ENCODE measurements at places on chromosomes 1 and 21. TPM values are rescaled to one million over a fixed set of nuclear protein-coding genes. Genes with fewer than 3 reads are reported as not detected.

GRCh38 chr1:20885121-20885520 lies 98.0 kb upstream of the HP1BP3 start:
- no peak for DNase-seq
- H3K36me3 ChIP-seq: no peaks in the 10 kb centered on the region
- H3K4me3 ChIP-seq: no peak overlapping the region
- H3K27me3 ChIP-seq: no peaks in the 10 kb centered on the region
- no peak overlapping the region for H3K27ac ChIP-seq
- H3K4me1 ChIP-seq: no peaks in the 10 kb centered on the region

- peaks cover 24% of the 10 kb centered on the region for H3K27me3 ChIP-seq
- H3K36me3 ChIP-seq: no peaks in the 10 kb centered on the region
- no peak overlapping the region for H3K4me3 ChIP-seq
These were observed 253 bp downstream of the RAP1GAP start for GRCh38 chr1:21668951-21669257.

DNA sequence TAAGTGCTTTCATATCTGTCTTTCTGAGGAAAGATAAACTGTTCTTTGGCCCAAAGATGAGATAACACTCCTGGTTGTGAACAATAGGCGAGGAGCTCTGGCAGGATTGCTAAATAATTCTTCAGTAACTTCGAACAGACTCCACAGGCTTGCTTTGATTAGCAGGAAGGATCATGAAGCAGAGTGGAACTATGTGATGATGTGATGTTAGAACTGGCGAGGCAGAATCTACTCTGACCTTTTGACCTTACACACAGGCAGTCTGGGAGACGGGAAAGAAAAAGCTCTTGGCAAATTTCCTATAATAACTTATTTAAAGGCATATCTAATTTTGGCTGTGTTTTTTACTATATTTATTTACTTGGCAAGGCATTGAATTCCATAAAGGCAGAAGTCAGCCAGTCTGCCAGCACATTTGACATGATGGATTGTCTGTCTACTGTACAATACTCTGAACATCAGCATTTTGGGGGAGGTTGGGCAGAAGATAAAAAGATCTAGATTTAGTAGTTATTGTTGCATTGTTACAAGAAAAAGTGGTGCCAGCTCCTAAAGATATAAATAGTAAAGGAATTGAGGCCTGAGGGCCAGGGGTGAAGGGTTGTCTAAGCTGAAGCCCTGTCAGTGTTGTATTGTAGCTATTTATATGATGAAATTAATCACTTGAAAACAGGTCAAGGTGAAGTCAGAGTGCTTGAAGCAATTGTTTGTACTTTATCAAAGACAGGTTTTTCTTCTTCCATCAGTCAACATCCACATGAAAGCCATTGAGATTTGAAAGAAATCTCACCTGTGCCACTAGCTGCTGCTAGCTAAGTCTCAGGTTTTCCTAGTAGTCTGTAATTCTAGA lies 708.8 kb downstream of the LTN1 start:
- peak overlapping the region; percentile 44 for H3K27ac ChIP-seq
- H3K27me3 ChIP-seq: no peaks in the 10 kb centered on the region
- no peak for DNase-seq

DNA sequence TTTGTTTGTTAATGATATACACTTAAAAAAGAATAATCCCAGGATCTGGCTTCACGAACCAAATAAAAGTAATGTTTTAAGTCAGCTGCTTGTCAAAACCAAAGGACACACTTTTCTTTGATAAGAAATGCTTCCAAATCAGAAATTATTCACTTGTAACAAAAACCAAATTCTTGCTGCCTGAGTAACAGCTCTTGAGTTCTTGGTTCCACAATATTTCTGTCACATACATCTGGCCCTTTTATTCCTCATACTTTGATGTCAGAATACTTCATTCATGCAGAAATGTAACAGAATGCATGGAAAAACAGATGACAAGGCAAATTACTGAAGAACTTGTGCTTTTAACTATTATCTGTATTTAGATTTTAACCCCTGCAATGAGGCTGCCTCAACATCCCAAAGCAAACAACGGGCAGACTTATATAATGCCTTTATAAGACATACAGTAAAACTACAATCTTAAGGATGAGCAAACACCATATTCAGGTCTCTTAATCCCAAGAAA lies 1.5 kb downstream of the VAMP4 start:
- peaks cover 4% of the 10 kb centered on the region for H3K27me3 ChIP-seq
- DNase-seq: no peak
- H3K36me3 ChIP-seq: peaks cover 5% of the 10 kb centered on the region
- H3K27ac ChIP-seq: no peak overlapping the region

- peak within 1 kb of the TSS; percentile 97 for H3K4me3 ChIP-seq
- H3K27me3 ChIP-seq: peaks cover 11% of the 10 kb centered on the region
- peak within 1 kb of the TSS; percentile 98 for H3K27ac ChIP-seq
- peaks cover 38% of the 10 kb centered on the region for H3K4me1 ChIP-seq
- peaks cover 24% of the 10 kb centered on the region for H3K36me3 ChIP-seq
- DNase-seq: peak; percentile 87
These were observed at the start of gene DPM3 for GRCh38 chr1:155139895-155140629. Gene DPM3, minus strand, starts transcription at chr1:155140531. Its CDS starts 291 bp downstream, at chr1:155140240.

DNA sequence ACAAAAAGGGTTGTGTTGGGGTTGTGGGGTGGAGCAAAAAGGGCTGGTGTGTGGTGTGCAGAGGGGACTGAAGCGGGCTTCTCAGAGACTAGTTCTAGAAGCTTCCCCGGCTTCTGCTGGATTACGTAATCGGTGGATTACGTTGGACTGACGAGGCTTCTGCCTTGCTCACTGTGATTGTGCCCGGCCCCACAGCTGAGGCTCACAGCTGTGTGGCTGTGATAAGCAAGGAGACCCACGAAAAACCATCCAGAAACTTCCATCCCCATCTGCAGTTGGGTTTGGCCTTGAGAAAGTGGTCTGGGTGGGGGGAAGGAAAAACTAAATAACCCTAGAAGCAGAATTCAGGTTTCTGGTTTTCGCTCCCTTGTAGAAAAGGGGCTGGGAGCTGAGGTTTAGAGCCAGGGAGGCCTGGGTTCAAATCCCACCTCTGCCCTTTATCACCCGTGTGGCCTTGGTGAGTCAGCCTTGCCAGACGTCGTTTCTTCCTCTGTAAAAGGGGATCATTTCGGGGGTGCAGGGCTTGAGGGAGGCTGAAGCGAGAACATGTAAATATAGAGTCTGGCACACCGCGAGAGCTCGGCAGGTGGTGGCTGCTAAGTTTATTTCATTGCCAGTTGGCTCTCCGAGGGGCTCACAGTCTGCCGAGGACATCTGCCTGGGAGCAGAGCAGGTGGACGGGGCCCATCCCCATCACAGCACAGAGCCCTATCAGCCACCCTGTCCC lies 30.4 kb upstream of the DISP3 start:
- no peak overlapping the region for H3K27ac ChIP-seq
- H3K4me3 ChIP-seq: no peak overlapping the region
- H3K27me3 ChIP-seq: peaks cover 4% of the 10 kb centered on the region

The CASZ1 gene
- 6.3 TPM for total RNA-seq

- DNase-seq: no peak
- H3K4me1 ChIP-seq: no peaks in the 10 kb centered on the region
- no peak overlapping the region for H3K4me3 ChIP-seq
- no peaks in the 10 kb centered on the region for H3K27me3 ChIP-seq
- H3K36me3 ChIP-seq: peaks cover 10% of the 10 kb centered on the region
- no peak overlapping the region for H3K27ac ChIP-seq
These were observed 8.3 kb downstream of the RNASEL start for GRCh38 chr1:182580736-182581135.

DNA sequence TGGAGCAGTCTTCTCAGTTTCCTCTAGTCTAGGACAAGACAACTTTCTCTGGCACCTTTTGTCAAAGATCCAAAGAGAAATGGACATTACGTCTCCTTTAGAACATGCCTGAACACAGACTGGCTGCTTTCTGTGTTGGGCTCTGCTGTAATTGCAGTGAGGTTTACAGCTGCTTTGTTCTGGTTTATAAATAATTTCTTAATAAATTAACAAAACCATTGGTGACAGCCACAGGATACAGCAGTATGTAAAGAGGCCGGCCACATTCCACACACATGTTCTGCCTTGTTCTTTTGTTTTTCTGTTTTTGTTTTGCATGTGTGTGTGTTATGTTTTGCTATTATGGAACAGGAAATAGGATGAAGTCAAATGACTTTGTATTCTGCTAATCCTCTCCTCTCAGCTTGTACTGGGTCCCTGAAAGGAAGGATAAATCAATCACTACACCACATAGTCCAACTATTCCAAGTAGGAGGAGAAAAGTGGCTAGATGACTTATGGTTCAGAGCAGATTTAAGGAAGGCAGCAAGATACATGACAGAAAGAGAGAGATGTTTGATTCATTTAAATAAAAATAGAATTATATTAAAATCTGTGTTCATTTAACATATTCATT lies 161.5 kb upstream of the ESRRG start:
- peaks cover 7% of the 10 kb centered on the region for H3K4me1 ChIP-seq
- no peaks in the 10 kb centered on the region for H3K36me3 ChIP-seq
- no peak overlapping the region for H3K27ac ChIP-seq

DNA sequence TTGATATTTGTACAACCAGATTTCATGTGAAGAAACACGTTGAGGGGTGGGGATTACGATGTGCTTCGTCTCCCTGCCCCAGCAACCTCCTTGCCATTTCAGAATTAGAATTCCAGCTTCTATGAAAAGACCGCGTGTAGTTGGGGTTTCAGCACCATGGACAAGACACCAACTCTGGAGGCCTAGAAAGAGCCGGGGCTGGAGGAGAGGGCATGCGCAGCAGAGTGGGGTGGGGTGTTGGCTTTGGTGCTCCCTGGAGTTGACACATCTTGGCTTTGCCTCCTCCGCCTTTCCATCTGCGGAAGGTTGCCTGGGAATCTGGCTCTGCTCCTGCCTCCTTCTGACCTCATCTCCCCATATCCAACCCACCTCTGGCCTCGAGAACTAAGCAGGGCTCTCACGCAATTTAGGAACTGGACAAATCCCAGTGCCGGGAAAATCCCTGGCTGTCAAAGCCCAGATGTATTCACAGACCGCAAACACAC lies 11.8 kb downstream of the HTR6 start:
- peaks cover 3% of the 10 kb centered on the region for H3K4me1 ChIP-seq
- H3K27ac ChIP-seq: no peak overlapping the region
- no peaks in the 10 kb centered on the region for H3K36me3 ChIP-seq
- peak; percentile 64 for DNase-seq

GRCh38 chr1:247293047-247293446 lies 37.2 kb downstream of the VN1R5 start:
- peaks cover 13% of the 10 kb centered on the region for H3K4me1 ChIP-seq
- peaks cover 11% of the 10 kb centered on the region for H3K36me3 ChIP-seq
- no peak overlapping the region for H3K4me3 ChIP-seq
- no peak overlapping the region for H3K27ac ChIP-seq
- H3K27me3 ChIP-seq: peaks cover 9% of the 10 kb centered on the region

DNA sequence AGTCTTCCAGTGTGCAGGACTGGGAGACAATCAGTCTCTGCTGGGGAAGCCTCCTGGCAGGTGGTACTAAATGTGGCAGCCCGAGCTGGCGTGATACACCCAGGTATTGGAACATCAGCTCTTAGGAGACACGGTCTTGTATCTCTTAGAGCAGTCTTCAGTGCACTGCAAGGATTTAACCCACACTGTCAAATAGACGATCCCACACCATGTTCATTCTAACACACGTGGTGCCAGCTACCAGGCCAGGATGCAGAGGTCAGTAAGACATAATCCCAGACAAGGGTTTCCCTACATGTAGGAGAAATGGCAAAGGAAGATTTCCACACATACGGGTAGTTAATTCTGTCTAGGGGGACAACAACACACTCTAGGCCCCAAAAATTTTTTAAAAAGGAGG lies 8.7 kb downstream of the TRIM11 start:
- no peak for DNase-seq
- H3K27ac ChIP-seq: no peak overlapping the region
- peaks cover 22% of the 10 kb centered on the region for H3K36me3 ChIP-seq
- no peaks in the 10 kb centered on the region for H3K4me1 ChIP-seq
- peaks cover 8% of the 10 kb centered on the region for H3K27me3 ChIP-seq

DNA sequence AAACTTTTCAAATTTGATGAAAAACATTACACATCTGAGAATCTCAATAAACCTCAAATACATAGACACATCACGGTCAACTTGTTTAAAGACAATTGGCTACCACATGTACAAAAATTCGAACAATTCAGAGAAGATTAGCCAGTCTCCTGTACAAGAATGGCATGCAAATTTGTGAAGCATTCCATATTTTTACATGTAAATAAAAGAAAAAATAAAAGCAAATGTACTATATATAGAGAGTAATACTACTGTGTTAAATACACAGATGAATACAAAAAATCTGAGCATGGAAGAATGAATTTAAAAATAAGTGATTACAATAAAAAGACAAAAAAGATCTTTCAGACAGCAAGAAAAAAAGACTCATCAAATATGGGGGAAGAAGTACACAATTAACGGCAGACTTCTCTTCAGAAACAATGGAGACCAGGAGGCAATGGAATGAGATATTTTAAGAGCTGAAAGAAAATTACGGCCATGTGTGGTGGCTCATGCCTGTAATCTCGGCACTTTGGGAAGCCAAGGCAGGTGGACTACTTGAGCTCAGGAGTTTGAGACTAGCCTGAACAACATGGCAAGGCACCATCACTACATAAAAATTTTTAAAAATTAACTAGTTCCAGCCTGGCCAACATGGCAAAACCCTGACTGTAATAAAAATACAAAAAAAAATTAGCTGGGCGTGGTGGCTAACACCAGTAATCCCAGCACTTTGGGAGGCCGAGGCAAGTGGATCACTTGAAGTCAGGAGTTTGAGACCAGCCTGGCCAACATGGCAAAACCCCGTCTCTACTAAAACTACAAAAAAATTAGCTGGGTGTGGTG lies 23.2 kb downstream of the HAX1 start:
- H3K36me3 ChIP-seq: peaks cover 13% of the 10 kb centered on the region
- peaks cover 1% of the 10 kb centered on the region for H3K27me3 ChIP-seq
- DNase-seq: no peak
- no peak overlapping the region for H3K27ac ChIP-seq

GRCh38 chr1:41712695-41713094 lies 206.0 kb downstream of the HIVEP3 start:
- DNase-seq: no peak
- H3K4me3 ChIP-seq: no peak overlapping the region
- H3K4me1 ChIP-seq: peaks cover 6% of the 10 kb centered on the region
- H3K27me3 ChIP-seq: peaks cover 12% of the 10 kb centered on the region
- no peak overlapping the region for H3K27ac ChIP-seq

The ZFYVE9 gene
- 19.5 TPM for total RNA-seq

GRCh38 chr1:155847823-155848529 lies 9.0 kb downstream of the GON4L start:
- H3K4me3 ChIP-seq: peak overlapping the region; percentile 62
- H3K4me1 ChIP-seq: peaks cover 33% of the 10 kb centered on the region
- H3K27ac ChIP-seq: peak overlapping the region; percentile 4
- peaks cover 2% of the 10 kb centered on the region for H3K27me3 ChIP-seq
- peaks cover 42% of the 10 kb centered on the region for H3K36me3 ChIP-seq

The MSTO1 gene
- 34.5 TPM for total RNA-seq

- no peak for DNase-seq
- no peak overlapping the region for H3K4me3 ChIP-seq
- no peaks in the 10 kb centered on the region for H3K36me3 ChIP-seq
- H3K27me3 ChIP-seq: peaks cover 16% of the 10 kb centered on the region
- no peak overlapping the region for H3K27ac ChIP-seq
- H3K4me1 ChIP-seq: peaks cover 9% of the 10 kb centered on the region
These were observed 177.7 kb downstream of the KIF26B start for GRCh38 chr1:245332513-245332912.

Measured in endothelial cell (in vitro differentiated cells).